Stimulated activated CD8-positive, alpha-beta memory T cell treated with anti-CD3 and anti-CD28 coated beads, Interleukin-4, amount 100 ng/mL, for 24 hours (primary cell): ENCODE measurements at places on chromosomes 16 and 17.

DNA sequence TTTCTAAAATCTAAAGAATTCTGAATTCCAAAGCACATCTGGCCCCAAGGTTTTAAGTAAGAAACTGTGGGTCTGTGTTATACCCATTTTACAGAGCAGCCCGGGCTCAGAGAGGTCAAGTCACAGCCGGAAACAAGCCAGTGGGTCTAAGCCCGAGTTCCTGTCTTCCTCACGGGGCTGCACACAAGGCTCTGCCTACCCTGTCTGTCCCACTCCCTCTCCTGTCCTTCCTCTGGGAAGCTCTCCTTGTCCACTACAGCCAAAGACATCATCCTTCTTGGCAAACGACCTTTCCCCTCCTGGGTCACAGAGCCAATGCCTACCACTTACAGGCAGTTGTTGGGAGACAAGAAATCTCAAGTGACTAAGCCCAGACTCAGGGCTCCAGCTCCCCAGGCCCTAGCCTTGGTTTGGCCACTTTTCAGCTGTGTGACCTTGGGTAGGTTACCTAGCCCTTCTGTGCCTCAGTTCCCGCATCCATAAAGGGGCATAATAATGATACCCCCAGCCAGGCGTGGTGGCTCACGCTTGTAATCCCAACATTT is 55.6 kb upstream of the MAP3K14 start:
- no peak for DNase-seq

DNA sequence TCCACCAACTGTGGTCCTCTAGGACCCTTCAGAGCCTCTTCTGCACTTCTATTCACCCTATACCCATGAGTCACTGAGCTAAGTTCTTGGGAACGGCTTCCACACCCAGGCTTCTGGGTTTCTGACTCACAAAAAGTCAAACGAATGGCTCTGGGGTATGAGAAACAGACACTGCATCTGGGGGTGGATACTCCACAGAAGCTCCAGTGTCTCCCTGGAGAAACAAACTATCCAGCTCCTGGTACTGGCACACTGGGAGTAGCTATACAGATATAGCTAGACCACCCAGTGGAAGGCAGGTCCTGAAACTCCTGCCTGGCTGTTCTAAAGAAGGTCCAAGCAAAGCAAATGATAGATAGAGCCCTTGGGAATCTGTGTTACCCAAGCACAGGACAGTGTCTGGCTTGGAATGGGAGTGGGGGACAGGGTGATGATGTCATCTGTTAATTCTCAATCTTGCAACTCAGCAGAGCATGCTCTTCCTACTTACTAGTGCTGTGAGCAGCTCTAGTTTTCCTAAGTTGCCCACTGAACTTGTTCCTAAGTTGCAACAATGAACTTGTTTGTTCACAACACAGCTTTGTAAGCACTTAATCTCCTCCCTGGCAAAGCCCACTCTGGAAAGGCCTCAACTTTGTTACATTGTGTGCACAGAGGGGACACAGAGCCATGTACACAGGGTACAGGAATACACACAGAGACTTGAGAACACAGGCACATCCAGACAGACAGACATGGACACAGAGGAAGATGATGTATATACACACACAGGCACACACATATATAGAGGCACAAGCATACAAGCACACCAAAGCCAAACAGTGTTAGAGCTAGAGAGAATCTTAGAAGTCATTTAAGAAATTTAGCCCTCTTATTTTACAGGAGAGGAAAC is 6.7 kb downstream of the MMP28 start:
- no peak for DNase-seq

GRCh38 chr16:79668502-79668901 is 68.0 kb upstream of the MAF start:
- DNase-seq = no peak

DNA sequence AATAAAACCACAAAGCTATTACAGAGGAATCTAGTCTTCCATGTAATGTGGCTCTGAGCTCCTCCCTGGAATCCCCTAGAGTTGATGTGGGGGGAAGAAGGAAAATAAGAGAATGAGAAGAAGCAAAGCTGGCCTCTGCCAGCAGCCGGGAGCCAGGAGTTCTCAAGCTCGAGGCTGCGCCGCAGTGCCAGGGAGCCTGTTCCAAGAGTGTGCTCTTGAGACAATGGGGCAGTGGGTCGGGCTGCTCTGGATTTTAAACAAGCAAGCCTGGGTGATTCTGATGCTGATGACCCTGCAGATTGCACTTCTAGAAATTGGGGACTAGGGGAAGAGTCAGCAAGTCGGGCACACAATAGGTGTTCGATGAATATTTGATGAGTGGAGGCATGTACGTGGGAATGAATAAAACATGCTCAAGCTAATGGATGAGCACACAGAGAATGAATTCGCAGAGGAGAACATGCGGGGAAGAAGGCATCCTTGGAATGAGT is 119.9 kb downstream of the CMIP start:
- no peak for DNase-seq

DNA sequence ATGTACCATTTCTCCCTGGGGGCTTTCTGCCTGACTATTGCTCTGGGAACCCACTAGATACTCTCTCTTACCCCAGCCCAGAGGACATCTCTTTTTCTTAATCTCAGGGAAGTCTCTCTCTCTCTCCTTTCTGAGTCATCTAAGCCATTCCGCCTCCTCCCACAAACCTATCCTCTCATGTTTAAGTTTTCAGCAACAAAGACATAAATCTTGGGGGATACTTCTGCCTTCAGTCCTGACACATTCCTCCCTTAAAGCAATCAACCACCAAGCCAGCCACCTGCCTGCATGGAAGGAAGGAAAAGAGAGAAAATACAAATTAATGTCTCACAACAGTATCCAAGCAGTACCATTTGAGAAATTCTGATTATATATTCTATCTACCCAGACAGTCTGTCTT is 128.8 kb downstream of the HS3ST2 start:
- DNase-seq = no peak
